ENCODE measurements at places on chromosomes 7 and 10. TPM values are rescaled to one million over a fixed set of nuclear protein-coding genes. Genes with fewer than 3 reads are reported as not detected.

DNA sequence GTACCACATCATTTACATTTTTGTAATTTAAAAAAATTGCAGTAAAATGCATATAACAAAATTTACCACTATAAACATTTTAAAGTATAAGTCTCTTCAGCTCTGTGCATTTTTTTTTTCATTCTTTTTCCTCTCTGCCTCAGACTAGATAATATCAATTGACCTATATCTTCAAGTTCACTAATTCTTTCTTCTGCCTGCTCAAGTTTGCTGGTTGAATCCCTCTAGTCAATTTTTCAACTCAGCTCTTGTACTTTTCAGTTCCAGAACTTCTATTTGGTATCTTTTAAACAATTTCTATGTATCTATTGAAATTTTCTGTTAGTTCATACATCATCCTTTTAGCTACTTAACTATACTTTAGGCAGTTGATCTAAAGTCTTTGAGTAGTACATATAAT lies 112.0 kb downstream of the MICU1 start:
- no peak for DNase-seq

DNA sequence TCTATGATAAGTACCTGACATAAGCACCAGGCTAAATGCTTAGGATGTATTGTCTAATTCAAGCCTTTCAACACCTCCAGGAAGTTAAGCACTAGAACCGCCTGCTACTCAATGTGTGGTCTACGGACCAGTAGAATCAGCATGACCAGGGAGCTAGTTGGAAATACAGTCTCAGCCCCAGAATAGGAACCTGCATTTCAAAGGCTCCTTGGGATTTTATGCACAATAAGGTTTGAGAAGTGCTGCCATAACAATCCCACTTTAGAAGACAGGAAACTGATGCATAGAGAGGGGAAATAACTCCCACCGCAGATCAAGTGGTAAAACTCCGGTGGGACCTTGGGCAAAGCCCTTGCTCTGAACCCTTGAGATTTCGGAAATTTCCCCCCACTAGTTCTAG lies 8.8 kb upstream of the DUSP5 start:
- DNase-seq = no peak

DNA sequence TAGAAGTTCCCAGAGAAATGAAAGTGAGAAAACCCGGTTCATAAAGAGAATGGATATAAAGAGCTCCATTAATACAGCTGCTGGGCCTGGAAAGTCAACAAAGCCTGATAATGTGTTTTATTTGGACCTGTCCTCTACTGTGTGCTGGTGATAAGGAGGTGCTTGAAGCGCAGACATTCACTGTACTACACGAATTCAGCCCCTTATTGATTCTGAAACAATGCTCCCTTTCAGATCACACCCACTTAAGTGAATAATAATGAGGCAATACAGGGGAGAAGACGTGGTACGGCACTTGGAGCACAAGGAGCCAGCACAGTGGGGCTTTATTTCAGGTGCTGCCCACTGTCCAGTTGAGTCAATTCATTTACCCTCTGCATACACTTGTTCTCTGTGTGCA lies 260.8 kb downstream of the FGFR2 start:
- DNase-seq = no peak

TRIL gene
- total RNA-seq = 2.4 TPM

GPR141 gene
- 0.64 TPM for total RNA-seq

DNA sequence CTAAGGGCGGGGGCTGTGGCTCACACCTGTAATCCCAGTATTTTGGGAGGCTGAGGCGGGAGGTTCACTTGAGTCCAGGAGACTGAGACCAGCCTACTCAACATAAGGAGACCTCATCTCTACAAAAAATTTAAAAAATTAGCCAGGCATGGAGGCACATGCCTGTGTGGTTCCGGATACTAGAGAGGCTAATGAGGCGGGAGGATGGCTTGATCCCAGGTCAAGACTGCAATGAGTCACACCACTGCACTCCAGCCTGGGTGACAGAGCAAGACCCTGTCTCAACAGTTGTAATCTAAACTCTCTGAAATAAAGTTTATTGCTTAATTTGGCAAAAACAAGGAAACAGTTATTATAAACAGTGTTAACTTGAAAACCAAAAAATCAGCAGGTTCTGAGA lies 123.3 kb downstream of the USP6NL start:
- DNase-seq = no peak

PLA2G12B gene
- not detected for total RNA-seq

MMP21 gene
- total RNA-seq = not detected

GRCh38 chr7:55065079-55065478 lies 46.3 kb downstream of the EGFR start:
- DNase-seq = no peak

GRCh38 chr10:49364747-49365146 lies 31.1 kb downstream of the DRGX start:
- no peak for DNase-seq

DNA sequence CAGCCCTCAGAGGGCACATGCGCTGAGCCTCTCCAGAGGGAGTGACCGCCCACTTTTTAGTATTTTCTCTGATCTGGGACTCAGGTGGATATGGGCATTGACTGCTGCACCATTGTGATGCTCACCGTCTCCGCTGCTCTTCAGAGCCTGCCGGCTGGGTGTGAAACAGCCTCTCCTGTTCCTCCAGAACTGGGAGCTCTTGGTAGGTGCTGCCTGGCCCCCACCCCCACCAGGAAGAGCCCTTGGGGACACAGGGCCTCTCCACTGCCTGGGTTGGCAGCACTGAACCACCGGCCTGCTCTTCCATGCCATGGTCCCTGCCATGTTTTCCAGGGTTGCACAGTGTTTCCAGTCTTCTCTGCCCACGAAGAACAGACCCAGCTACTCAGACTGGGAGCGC lies 36.3 kb downstream of the ARHGAP22 start:
- no peak for DNase-seq

DNA sequence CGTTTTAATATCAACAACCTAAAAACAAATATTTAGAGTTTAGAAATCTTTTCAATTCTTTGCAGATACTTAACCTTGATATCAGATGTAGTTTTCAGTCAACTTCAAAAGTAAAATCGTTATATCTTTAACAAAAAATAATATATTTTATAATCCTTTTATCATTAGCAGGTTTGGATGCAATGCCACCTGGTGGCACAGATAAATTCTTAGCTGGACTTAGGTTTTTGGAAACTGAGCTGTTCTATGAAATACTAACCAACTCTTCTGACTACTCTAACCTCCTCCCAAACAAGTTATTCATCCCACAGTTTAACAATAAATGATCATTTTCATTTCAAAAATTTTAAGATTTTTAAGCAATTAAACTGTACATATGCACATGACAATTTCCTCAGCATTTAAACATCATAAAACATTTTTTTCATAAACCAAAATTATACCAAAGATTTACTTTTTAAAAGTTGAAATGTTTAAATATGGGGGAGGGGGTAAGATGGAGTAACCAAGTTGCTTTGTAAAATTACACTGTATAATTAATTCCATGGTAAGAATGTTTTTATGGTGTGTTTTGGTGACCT lies 56.9 kb downstream of the HIBADH start:
- DNase-seq = no peak

- DNase-seq = no peak
Measured at GRCh38 chr7:112782498-112782897, 7.7 kb downstream of the TMEM168 start.

- DNase-seq = no peak
Measured at GRCh38 chr7:100367251-100367620, 6.1 kb upstream of the PILRA start.

UCMA gene
- total RNA-seq = not detected

GRCh38 chr7:50149369-50149768 lies 56.3 kb upstream of the ZPBP start:
- DNase-seq = no peak

DNA sequence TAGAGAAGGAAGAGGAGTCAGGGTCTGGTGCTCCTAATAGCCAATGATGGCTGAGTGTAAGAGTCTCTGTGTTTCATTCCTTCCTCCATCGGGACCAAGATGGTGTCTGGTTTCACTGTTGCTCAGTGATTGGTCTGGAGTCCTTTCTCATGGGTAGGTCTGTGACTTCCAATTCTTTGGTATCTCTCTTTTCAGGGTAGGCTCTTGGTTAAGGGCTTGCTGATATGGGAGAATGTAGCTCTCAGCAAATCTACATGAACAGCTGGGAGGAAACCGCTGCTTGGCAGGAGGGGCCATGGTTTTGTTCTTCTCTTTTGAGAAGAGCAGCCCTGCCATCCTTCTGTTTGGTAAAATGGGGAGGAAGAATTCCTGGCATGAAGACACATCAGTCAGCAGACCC lies 209.1 kb upstream of the PODXL start:
- DNase-seq = no peak

- no peak for DNase-seq
Measured at GRCh38 chr10:124990671-124991625, 49.0 kb downstream of the ZRANB1 start.

GRCh38 chr10:91919651-91920050 lies 3.9 kb upstream of the BTAF1 start:
- no peak for DNase-seq

GRCh38 chr7:151371266-151371665 lies 29.7 kb downstream of the NUB1 start:
- DNase-seq = no peak

GRCh38 chr10:68876246-68877138 lies 24.6 kb upstream of the DDX50 start:
- DNase-seq = no peak

LRCH4 gene
- total RNA-seq = 27.3 TPM

MRPS24 gene
- total RNA-seq = 200 TPM

LRMDA gene
- 23.1 TPM for total RNA-seq

TNRC18 gene
- 29.5 TPM for total RNA-seq

- DNase-seq = no peak
Measured at GRCh38 chr7:71326595-71326994, 194.7 kb downstream of the GALNT17 start.

GRCh38 chr7:65992526-65992925 lies 10.5 kb upstream of the GUSB start:
- DNase-seq = no peak

DNA sequence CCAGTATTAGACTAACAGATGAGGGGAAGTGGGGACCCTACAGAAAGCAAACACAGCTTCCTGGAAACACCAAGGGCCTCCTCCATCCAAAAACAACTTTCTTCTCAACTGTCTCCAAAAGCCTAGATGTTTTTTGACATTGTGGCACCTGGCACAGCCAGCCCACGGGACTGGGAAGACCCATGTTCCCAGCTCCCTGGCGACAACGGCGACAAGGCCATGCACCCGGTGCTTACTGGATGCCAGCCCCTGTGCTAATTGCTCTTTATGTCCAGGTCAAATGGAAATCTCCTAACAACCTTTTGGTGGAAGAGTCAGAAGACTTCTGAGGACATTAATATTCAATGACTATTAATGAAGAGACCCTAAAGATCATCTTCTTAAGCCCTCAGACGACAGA lies 7.1 kb downstream of the FGFR2 start:
- DNase-seq = no peak

ELAPOR2 gene
- 4.3 TPM for total RNA-seq

GRCh38 chr10:119620241-119621077 lies 23.7 kb upstream of the TIAL1 start:
- DNase-seq = no peak

DNA sequence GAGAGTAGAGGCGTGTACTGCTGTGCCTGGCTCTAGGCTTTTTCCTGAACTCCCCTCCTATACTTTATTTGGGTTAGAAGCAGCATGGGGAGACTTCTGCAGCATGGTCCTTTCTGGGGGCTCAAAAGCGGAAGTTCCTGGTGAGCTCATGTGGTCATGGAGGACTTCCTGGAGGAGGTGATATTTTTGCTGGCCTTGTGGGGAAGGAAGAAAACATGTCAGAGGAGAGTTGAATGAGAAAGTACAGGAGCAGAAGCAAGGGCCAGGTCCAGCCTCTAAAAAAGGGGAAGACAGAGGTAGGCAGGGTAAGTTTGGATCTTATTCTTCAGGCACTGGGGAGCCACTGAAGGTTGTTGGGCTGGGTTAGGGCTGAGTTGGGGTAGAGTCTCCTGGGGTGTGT lies 45.5 kb downstream of the CASTOR2 start:
- no peak for DNase-seq

DNA sequence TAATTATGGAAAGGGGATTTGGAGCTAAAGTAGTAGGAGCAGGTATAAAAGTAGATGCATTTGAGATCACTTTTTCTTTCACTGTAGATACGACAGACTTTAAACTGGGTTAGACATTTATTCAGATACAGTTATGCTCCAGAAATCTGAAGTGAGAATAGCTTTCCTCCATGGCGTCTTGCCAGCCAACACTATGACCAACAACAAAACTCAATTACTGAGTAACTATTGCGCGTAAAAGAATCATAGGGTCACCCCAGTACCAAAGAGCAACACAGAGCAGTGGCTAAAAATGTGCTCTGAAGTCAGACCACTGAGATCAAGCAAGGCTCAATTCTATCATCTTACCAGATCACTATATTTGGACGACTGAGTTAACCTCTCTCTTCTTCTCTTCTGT lies 262.5 kb upstream of the SORCS1 start:
- no peak for DNase-seq

ARHGAP22 gene
- 3.4 TPM for total RNA-seq

DNA sequence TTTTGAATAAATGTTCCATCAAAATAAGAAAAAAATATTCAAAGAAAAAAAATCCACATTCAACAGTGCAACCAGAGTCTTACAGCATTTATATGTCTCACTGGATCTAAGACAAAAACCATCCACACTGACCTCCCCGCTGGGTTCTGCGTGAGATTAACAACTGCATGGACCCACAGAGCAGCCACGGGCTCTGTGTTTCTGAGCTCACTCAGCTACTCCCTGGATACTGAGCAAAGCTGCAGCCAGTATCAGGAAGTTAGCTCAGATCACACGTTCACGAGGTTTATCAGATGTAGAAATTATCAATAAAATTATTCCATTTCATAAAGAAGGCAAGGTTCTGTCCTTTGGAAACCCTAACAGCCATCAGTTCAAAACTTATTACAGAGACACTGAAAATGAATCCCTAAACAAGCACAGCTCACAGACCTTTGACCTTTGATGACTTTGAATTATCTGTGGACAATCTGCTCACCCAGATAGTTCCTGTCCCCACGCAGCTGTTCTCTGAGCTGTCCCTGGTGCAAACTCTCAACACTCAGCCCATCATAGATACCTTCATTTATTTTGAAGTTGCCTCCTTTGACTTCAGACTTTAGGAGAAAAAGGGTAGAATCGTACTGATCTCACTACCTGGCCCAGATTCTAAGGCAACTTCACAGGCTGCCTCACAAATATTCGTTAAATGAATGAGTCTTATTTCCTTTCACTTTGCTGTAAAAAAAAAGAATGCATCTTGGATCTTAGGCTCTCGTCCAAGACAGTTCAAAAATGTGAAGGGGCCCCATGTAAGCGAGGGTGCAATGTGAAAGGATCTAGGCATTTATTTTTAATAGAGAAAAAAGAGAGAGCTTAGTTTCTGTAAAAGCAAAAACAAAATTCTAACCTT lies 67.7 kb upstream of the SVIL start:
- no peak for DNase-seq

GRCh38 chr7:63043657-63044543 lies 954.7 kb upstream of the ZNF722 start:
- no peak for DNase-seq
